ENCODE measurements at places on chromosomes 7 and 10.

DNA sequence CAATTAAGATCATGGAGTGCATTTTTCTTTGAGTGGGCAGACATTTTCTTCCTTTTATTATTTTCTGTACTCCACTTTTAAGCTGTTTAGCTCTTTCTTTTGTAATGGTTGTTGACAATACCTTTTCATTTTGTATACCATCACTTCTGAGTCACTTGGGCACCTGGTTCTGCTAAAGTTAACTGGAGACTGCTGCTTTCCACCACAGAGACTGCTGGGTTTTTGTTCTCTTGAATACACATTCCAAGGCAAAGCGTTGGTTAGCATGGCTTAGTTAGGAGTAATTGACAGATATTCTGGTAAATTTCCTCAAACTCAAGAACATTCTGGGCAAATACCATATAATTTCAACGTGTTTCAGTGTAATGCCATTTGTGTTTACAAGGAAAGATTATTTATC, 541.9 kb upstream of the CELF2 start:
- DNase-seq = no peak

- DNase-seq = no peak
These were observed 53.5 kb upstream of the FGL2 start for GRCh38 chr7:77253151-77253550.

DNA sequence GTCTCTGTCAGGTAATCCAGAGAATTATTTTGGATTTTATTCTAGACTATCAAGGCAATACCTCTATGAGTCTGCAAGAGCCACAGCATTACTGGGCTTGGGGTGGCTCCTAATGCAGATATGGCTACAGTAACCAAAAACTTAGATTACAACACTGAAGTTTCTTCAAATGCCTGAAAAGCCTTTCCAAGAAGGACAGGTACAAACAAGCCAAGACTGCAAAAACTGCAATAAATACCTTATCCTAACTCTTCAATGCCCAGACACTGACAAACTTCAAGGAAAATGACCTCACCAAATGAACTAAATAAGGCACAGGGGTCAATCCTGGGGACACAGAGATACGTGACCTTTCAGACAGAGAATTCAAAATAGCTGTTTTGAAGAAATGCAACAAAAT, 82.0 kb downstream of the TES start:
- DNase-seq = no peak

- DNase-seq = no peak
These were observed 63.5 kb downstream of the GRK5 start for GRCh38 chr10:119270762-119271366.

Measured in GM23248 (cell line).